ENCODE measurements at places on chromosomes 5 and 9.
A peak's percentile ranks its signal among the peaks of the same experiment; 100 is the strongest.

DNA sequence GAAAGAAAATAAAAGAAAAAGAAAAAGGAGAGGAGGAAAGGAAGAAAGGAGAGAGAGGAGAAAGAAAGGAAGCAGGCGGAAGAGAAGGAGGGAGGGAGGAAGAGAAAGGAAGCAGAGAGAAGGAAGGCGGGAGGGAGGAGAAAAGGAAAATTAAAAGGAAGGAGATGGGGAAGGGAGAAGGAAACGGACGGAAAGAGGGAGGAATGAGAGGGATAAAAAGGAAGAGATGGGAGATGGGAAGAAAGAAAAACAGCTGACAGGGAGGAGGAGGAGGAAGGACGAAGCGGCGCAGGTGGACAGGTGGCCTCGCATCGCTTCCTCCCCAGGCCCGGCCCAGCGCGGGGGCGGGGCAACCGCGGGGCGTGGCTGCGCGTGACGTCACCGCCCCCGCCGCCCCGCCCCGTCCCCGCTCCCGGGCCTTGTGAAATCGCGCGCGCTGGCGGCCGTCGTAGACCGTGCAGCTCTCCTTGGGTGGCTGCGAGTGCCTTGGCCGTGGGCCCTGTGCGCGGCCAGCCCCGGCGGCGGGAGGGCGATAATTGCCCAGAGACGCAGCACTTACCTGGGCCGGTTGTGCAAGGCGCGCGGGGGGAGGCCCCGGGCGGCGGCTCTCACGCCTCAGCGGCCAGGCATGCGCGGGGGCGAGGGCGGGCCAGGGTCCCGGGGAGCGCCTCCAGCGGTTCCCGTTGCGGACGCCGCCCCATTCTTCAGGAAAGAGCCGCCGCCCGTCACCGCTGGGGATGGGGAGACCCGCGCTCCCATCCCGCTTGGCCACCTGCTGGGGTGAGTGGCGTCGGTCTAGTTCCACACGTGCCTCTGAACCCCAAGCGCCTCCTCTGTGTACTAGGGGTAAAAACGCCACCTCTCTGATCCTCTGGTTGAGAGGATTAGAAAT lies 49.6 kb upstream of the FOXE1 start:
- peak; percentile 66 for DNase-seq

DNA sequence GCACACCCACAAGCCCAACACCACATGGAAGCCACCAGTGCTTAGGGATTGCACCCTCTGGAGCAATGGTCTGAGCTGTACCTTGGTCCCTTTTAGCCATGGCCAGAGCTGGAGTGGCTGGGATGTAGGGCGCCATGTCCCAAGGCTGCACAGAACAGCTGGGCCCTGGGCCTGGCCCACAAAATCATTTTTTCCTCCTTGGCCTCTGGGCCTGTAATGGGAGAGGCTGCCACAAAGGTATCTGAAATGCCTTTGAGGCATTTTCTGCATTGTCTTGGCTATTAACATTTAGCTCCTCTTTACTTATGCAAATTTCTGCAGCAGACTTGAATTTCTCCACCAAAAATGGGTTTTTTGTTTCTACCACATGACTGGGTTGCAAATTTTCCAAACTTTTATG lies 117.6 kb downstream of the SPOCK1 start:
- no peak for DNase-seq

DNA sequence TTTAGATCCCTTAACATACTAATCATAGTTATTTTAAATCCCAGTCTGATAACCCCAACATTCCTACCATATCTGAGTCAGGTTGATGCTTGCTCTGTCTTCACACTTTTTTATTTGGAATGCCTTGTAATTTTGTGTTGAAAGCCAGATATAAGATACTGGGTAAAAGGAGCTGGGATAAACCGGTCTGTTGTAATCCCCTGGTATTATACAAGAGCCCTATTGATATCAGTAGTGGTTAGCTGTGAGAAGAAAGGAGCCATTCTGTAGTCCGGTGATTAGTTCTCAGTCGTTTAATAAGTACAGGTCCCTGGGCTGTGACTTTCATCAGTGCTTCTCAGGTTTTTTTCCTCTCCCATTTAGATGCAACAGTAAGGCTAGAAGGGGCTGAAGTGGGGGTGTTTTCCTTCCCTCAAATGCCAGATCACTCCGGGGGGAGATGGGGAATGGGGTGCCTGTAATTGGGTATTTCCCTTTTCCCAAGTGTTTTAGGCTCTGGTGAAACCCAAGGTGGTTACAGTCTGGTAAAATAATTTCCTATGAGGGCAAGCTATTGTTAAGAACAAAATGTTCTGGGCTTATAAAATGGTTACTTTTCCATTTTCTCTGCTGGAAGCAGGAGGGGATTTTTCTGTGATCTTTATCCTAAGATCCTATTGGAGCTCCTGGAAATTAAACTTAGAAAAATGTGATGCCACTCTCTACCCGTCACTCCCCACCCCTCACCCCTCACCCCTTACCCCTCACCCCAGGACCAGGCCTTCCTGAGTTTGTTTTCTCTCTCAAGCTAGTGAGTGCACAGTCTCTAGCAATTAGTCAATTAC lies 72.7 kb downstream of the KCNN2 start:
- DNase-seq, result no peak

GRCh38 chr5:129438322-129438721 lies 21.8 kb upstream of the ADAMTS19 start:
- DNase-seq, result no peak

DNA sequence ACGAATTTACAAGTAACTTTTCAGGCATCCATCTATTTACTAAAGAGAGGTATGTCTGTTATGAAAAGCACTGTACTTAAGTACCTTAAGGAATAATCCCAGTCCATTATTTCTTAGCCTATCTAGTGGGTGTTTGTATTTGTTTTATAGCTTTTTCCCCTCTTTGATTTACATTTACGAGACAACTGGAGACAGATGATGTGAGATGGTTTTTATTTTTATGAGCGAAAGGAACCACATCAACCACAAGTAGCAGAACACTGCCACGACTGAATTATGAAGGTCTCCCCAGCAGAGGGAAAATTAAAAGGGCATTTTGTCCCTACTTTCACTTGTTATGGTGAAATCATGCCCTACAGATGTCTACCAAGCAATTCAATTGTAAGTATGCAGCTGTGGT lies 357.8 kb downstream of the NFIB start:
- DNase-seq, result no peak

DNA sequence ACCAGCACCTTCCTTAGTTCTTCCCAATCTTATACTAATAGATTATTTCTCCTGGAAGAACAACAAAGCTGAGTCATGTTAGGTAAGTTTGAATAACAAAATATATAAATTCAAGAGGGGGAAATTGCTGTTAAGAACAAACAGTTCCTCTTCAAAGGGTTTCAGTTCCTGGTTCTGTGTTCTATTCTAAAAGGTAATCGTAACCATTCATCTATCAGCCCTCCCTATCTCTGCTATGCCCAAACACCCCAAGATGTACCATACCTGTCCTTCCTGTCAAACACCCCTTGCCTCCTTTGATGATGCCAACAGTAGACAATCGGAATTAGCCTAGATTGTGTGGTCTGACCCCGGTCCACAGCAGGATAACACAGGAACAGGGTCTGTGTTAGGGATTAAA lies 4.2 kb upstream of the RNF180 start:
- no peak for DNase-seq

DNA sequence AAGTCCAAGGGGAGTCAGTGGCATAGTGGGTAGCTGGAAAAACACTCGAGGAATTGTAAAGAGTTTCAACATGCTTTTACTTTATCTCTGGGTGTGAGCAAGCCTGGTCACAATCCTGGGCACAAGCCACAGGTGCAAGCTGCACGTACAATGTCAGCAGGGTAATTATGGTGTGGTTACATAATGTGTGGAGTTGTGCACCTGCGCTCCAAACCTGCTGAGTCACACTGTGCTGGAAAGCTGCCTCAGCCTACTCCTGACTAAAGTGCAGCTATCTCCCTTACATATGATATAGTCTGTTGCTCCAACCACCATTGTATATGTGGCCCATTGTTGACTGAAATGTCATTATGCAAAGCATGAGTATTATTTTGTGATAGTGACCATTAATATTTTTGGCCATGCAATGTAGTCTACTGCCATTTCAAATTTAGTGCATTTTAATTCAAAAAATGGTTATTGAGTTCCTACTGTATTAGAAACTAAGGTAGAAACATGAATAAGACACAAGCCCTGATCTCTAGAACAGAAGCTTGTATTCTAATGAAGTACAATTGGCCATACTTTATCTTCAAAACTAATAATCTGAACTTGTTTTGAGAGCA lies 160.9 kb upstream of the SLC30A5 start:
- DNase-seq, result no peak

- no peak for DNase-seq
These were observed 343.8 kb downstream of the CAAP1 start for GRCh38 chr9:26548781-26549290.

GRCh38 chr5:164139423-164139822 lies 634.0 kb downstream of the MAT2B start:
- no peak for DNase-seq

DNA sequence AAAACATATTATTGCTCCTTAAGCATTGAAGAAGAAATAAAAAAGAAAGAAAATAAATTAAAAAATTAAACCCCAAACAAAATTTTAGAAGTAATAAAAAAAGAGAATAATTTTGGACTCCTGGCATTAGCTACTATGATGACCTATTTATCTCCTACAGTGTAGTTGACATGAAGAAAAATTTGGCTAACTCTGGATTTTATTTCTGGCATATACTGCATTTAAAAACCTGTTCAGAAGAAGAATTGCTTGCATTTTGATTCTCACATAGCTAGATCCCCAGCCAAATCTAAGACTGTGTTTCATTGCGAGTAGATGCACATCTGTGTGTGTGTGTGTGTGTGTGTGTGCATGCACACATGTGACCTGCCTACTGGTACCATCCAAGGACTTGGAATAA lies 30.1 kb upstream of the GABRG2 start:
- DNase-seq, result no peak

DNA sequence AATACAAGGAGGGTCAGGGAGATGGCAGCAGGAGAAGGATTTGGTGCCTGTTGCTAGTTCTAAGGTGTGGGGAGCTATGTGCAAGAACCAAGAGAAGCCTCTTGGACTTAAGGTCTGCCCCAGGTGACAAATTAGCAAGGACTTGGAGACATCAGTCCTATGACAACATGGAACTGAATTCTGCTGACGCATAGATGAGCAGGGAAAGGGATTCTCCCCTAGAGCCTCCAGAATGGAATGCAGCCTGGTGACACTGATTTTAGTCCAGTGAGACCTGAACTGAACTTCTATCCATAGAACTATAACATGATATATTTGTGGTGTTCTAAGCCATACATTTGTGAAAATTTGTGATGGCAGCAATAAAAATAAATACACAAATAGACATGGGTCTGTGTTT lies 215.6 kb downstream of the ESM1 start:
- DNase-seq, result no peak

- DNase-seq, result no peak
These were observed 463.4 kb downstream of the ZNF608 start for GRCh38 chr5:124283031-124283430.

DNA sequence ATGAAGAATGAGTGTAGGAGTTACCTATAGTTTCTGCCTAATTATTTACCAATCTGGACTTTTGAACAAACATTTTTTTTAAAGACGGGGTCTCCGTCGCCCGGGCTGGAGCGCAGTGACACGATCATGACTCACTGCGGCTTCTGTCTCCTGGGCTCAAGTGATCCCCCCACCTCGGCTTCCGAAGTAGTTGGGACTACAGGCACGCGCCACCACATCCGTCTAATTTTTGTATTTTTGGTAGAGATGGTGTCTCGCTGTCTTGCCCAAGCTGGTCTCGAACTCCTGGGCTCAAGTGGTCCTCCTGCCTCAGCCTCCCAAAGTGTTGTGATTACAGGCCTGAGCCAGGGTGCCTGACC lies 1.5 kb downstream of the CTNNA1 start:
- no peak for DNase-seq

GRCh38 chr5:43572357-43572756 lies 15.5 kb upstream of the PAIP1 start:
- DNase-seq, result no peak

DNA sequence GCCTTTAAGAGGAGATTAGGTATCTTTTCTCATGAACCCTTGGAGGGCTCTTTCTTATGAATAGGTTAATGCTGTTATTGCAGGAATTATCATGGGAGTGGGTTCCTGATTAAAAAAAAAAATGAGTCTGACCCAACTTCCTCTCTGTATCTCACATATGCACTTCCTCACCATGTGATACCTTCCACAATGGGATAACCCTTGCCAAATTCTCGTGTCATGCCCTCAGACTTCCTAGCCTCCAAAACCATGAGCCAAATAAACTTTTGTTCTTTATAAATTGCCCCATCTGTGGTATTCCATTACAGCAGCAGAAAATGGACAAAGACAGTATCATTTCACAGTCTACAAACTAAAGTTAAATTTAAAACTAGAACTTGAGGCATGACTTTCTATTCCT lies 1.0 kb downstream of the OR1B1 start:
- DNase-seq, result no peak

GRCh38 chr5:58498340-58498942 lies 7.2 kb downstream of the GAPT start:
- DNase-seq, result no peak

DNA sequence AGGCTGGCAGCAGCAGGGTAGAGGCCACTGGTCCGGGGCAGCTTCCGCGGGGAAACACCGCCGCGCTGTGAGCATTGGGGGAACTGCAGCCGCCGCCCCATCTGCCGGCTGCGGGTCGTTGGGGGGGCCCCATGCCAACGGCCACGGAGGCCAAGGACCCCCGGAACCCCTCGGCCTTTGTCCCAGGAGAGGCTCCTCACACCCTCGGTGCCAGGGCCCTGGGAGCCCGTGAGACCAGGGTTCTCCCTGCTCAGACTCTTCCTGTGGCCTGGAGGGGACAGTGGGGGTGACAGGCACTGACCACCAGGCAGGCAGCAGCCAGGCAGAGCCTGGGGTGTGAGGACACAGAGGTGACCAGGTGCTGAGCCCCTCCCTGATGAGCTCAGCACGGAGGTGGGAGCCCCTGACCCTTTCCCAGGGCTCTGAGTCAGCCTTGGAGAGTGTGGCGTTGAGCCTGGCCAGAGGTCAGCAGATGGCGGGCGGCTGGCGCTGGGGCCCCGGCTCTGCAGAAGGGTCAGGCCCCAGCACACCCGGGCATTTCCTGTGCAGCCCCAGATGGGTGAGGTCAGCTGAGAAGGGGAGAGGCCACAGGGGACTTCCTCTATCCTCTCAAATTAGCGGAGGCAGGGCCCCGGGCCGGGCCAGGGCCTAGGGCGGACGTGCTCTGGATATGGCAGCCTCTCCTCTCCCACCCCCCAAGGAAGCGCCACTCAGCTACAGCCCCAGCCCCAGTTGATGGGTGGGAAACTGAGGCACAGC lies 17.9 kb upstream of the EGFL7 start:
- DNase-seq, result peak; percentile 65

- DNase-seq, result no peak
These were observed 66.7 kb downstream of the SIL1 start for GRCh38 chr5:139131465-139131864.

DNA sequence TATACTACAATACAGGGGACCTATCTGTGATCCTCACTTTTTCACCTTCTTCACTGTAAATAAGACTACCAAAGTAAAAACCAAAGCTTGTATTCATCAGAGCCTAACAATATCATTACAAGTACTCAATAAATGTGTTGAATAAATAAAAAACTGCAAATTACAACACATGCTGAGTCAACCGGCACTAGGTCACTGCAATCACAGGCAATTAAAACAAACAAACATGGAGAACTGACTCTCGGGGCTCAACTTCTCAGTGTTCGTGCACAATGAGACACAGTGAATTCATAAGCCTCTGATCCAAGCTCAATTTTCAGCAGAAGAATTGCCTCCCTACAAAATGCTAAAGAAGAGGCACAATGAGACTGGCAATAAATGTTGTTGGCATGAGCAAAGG lies 69.2 kb downstream of the CDK5RAP2 start:
- DNase-seq, result no peak

GRCh38 chr5:98460536-98460935 lies 312.9 kb upstream of the RGMB start:
- no peak for DNase-seq
